NCI-H460 (cell line): ENCODE measurements at places on chromosomes 7 and 10. TPM values are rescaled to one million over a fixed set of nuclear protein-coding genes. Genes with fewer than 3 reads are reported as not detected.

PLXDC2 gene
- total RNA-seq, result 0.06 and 0.07 TPM in 2 replicates

TFR2 gene
- 1.4 and 3.8 TPM in 2 replicates for total RNA-seq

LRMDA gene
- total RNA-seq, result 0.95 and 0.99 TPM in 2 replicates

NODAL gene
- not detected in 2 replicates for total RNA-seq

GALNT17 gene
- total RNA-seq, result 3.1 TPM in 2 replicates
